Activated T-helper 1 cell treated with anti-CD3 and anti-CD28 coated beads, Interleukin-12 subunit alpha, Interleukin-12 subunit beta, Interleukin-2, Interleukin-4 antibody, amounts not matched to agents 30 ng/mL and 10 ng/mL and 1 ng/mL, durations not matched to agents 14 hours and 24 hours and 36 hours (primary cell): ENCODE measurements at places on chromosomes 5 and 9.

DNA sequence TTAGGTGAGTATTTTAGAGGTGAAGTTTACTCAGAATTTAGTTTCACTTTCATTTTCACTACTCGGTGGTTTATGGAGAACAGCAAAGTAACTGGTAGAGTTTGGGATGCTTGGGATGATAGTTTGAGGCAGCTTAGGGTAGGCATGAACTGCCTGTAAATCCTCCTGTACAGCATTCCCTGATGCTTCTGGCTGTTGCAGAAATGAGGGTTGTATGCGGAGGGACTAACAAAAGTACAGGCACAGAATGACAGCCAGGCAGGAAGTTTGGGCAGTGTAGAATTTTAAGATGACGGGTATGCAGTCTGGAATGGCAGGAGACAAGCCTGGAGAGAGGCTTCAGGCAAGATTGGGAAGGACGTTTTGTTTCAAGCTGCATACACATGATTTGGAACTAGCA, 48.0 kb upstream of the FAM120AOS start:
- peak overlapping the region; percentile 81 for H3K4me3 ChIP-seq
- peak overlapping the region; percentile 72 for H3K27ac ChIP-seq
- H3K4me1 ChIP-seq, result peaks cover 49% of the 10 kb centered on the region

DNA sequence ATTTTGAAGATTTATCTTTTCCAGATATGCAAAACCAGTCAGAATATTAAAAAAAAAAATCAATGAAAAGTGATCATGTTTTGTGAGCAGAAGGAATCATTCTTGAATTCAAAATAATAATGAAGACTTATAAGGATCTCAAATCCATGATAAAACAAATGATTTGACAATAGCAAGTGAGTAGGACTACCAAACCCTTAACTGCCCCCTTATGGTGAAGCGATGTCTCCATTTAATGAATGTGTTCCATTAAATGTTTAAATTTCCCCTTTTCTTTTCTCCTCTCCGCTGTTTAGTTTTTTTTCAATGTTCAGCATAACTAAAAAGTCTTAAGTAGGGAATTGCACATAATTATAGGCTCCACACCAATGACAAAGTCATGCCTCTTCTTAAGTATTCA, 12.2 kb upstream of the MARCHF3 start:
- no peaks in the 10 kb centered on the region for H3K4me1 ChIP-seq
- H3K4me3 ChIP-seq, result no peak overlapping the region
- no peaks in the 10 kb centered on the region for H3K27me3 ChIP-seq
- no peaks in the 10 kb centered on the region for H3K36me3 ChIP-seq
- H3K27ac ChIP-seq, result no peak overlapping the region
- no peak for DNase-seq

DNA sequence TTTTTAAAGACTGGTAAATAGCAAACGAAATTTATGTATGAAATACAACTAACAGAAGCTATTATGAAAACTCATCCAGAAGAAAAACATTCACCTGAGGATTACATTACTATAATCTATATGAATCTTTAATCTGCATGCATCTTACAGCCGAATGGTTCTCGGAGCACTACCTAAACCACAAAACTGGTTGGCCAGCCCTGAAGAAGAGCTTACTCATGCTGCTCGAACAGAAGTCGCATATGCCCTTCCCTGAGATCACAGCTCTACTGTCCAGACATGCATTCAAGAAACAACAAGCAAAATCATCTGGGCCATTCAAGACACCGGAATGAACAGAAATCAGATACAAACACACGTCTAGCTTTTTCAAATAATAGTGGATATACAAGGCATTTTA, 931.0 kb upstream of the DMAC1 start:
- DNase-seq, result no peak
- no peak overlapping the region for H3K27ac ChIP-seq
- no peak overlapping the region for H3K4me3 ChIP-seq

GRCh38 chr5:105849701-105850100, 1821.0 kb downstream of the EFNA5 start:
- H3K27ac ChIP-seq, result no peak overlapping the region
- no peak overlapping the region for H3K4me3 ChIP-seq
- no peak for DNase-seq
- H3K4me1 ChIP-seq, result no peaks in the 10 kb centered on the region

GRCh38 chr5:100598446-100598845, 63.3 kb downstream of the FAM174A start:
- no peaks in the 10 kb centered on the region for H3K36me3 ChIP-seq
- no peak overlapping the region for H3K4me3 ChIP-seq
- DNase-seq, result no peak
- H3K27me3 ChIP-seq, result peaks cover 14% of the 10 kb centered on the region
- H3K27ac ChIP-seq, result no peak overlapping the region
- H3K4me1 ChIP-seq, result no peaks in the 10 kb centered on the region

GRCh38 chr5:140554454-140554853, 2.8 kb downstream of the SRA1 start:
- no peak for DNase-seq
- H3K4me1 ChIP-seq, result peaks cover 71% of the 10 kb centered on the region
- H3K27me3 ChIP-seq, result no peaks in the 10 kb centered on the region
- peaks cover 54% of the 10 kb centered on the region for H3K36me3 ChIP-seq

DNA sequence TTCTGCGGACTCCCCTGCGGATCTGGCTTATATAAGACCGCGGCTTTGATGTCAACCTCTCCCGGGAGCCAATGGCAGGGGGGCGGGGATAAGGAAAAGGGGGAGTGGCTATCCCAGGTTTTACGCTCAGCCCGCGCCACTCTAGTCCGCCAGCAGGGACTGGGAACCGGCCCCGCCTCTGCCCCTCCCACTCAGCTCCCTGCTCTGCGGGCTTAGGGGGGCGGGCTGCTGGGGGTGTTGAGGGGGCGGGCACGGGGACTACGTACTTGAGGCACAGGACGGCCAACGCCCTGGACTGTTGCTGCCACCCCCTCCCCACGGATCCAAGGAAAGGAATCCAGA, at the start of gene HAND1:
Gene HAND1, minus strand, starts transcription at position 4 of the 342 bp plus-strand sequence. CDS start 219 bp downstream, outside the sequence.
- peaks cover 88% of the 10 kb centered on the region for H3K27me3 ChIP-seq
- no peak for DNase-seq
- H3K4me1 ChIP-seq, result peaks cover 41% of the 10 kb centered on the region
- peak within 1 kb of the TSS; percentile 80 for H3K27ac ChIP-seq

- H3K36me3 ChIP-seq, result peaks cover 6% of the 10 kb centered on the region
- H3K4me3 ChIP-seq, result no peak overlapping the region
- DNase-seq, result no peak
- peaks cover 88% of the 10 kb centered on the region for H3K27me3 ChIP-seq
Measured at GRCh38 chr5:93590493-93590892, 7.5 kb downstream of the NR2F1 start.

- no peaks in the 10 kb centered on the region for H3K27me3 ChIP-seq
- no peaks in the 10 kb centered on the region for H3K4me1 ChIP-seq
- no peak overlapping the region for H3K4me3 ChIP-seq
- H3K27ac ChIP-seq, result no peak overlapping the region
- DNase-seq, result no peak
- no peaks in the 10 kb centered on the region for H3K36me3 ChIP-seq
Measured at GRCh38 chr5:28403846-28404245, 1365.5 kb upstream of the CDH9 start.

DNA sequence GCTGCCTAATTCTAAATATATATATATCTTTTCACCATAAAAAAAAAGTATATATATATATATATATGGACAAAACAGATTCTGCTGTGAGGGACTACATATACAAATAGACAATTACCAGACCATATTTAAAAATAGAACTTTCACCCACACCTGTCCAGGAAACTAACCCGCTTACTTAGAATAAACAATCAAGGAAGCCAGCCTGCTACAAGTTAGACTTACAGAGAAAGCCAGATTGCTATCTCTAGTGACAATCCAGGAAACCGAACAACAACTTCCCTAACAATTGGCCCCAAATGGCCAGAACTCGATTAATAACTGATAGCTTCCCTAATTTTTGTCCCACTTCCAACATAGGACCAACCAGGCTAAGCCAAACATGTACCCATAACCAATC, 5.9 kb downstream of the GLDC start:
- peaks cover 3% of the 10 kb centered on the region for H3K36me3 ChIP-seq
- H3K4me3 ChIP-seq, result no peak overlapping the region
- H3K27me3 ChIP-seq, result peaks cover 35% of the 10 kb centered on the region
- H3K27ac ChIP-seq, result no peak overlapping the region
- H3K4me1 ChIP-seq, result peaks cover 6% of the 10 kb centered on the region
- DNase-seq, result no peak

DNA sequence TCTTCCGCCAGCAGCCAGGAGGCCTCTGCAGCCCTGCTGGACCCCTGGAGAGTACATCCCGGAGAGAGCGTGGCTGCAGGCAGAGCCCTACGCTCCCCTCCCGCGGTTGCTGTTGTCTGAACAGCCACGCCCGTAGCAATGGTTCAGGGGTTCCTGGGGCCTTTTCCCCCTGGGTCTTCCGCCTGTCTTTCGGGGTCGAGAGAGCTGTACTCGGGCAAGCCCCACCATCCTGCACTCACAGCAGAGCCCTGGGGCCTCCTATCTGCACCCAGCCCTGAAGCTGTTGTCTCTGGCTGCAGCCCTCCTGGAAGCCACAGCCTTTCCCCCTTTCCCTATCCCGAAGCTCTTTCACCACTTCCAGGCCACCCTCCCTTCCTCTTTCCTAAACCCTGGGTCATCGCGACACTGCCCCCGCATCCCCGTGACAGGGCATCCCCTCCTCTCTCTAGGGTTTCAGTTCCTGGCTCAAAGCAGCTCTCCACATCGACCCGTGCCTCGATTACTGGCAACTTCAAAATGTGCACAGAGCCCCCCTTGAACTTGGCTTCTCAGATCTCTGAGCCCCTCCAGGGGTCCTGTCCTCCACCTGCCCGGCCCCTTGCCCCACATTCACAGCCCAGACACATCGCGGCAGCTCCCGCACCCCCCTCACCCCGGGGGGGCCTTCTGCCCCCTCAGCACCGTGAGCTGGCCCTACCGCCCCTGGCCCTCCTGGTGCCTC, 43.9 kb upstream of the CEP72 start:
- peaks cover 11% of the 10 kb centered on the region for H3K27me3 ChIP-seq
- H3K27ac ChIP-seq, result no peak overlapping the region
- H3K4me3 ChIP-seq, result no peak overlapping the region
- H3K36me3 ChIP-seq, result no peaks in the 10 kb centered on the region
- no peak for DNase-seq

- H3K27me3 ChIP-seq, result peaks cover 21% of the 10 kb centered on the region
- no peak overlapping the region for H3K27ac ChIP-seq
- no peaks in the 10 kb centered on the region for H3K36me3 ChIP-seq
- no peaks in the 10 kb centered on the region for H3K4me1 ChIP-seq
- no peak overlapping the region for H3K4me3 ChIP-seq
Measured at GRCh38 chr5:168401880-168402279, 84.4 kb upstream of the RARS1 start.

GRCh38 chr5:133952729-133953567, 15.5 kb downstream of the C5orf15 start:
- H3K27me3 ChIP-seq, result no peaks in the 10 kb centered on the region
- no peak overlapping the region for H3K4me3 ChIP-seq
- H3K27ac ChIP-seq, result no peak overlapping the region
- peaks cover 9% of the 10 kb centered on the region for H3K4me1 ChIP-seq
- no peak for DNase-seq
- peaks cover 21% of the 10 kb centered on the region for H3K36me3 ChIP-seq
